Colonic mucosa (tissue), 4 donors: ENCODE measurements at places on chromosomes 7 and 10. TPM values are rescaled to one million over a fixed set of nuclear protein-coding genes. Genes with fewer than 3 reads are reported as not detected.
A peak's percentile ranks its signal among the peaks of the same experiment; 100 is the strongest.

DNA sequence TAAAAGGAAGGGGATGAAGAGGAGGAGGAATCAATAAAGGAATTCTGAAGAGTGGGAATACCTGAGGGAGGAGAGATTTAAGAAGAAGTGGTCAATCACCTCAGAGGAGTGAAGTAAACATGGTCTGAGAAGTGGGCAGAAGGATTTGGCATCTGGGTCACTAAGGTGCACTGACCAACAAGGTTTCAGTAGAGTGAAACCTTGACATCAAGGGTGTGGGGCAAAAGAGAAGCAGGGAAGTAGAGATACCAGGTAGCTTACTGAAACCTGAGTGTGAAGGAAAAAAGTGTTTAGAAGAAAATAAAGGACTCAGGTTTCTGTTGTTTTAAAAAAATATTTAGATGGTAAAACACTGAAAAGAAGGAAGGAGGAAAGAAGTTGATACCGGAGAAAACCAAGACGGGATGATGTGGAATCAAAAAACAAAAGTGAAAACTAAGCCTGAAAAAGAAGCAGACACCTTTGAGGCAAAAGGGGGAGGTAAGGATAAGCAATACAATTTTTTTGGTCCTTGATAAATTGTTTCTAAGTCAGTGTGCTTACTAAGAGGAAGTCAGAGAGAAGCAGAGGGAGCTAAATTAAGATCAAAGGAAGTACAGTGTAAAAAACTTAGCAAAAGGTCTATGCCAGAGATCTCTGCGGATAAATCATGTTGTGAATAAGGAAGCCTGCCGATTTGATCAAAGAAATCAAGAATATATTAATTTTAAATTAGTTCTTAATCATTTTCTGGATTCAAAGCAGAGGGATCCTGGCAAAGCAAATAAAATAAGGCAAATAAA lies 137.2 kb upstream of the GPR22 start:
- DNase-seq = no peak

GRCh38 chr7:80053124-80053523 lies 81.5 kb upstream of the GNAI1 start:
- DNase-seq = no peak

Gene WDR86
- 1.2 TPM for total RNA-seq

Gene CNPY1
- not detected for total RNA-seq

GRCh38 chr10:65235846-65236245 lies 1690.0 kb upstream of the LRRTM3 start:
- no peak for DNase-seq

DNA sequence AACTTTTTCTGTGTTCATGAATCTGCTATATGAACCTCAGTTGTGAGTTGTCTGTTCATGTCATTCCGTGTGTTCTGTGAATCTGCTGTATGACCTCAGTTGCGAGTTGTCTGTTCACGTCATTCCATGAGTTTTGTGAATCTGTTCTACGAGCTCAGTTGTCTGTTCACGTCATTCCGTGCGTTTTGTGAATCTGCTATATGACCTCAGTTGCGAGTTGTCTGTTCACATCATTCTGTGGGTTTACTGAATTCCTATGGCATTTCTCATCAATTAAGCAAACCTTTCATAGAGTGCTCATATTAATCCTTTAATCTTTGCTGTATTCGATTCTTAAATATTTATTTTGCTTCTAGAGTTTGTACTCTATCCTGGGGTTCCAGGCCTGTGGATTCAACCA lies 150.6 kb downstream of the DIP2C start:
- no peak for DNase-seq

Gene COL1A2
- 55.6 TPM for total RNA-seq

GRCh38 chr10:49767752-49768151 lies 5.6 kb upstream of the OGDHL start:
- no peak for DNase-seq

DNA sequence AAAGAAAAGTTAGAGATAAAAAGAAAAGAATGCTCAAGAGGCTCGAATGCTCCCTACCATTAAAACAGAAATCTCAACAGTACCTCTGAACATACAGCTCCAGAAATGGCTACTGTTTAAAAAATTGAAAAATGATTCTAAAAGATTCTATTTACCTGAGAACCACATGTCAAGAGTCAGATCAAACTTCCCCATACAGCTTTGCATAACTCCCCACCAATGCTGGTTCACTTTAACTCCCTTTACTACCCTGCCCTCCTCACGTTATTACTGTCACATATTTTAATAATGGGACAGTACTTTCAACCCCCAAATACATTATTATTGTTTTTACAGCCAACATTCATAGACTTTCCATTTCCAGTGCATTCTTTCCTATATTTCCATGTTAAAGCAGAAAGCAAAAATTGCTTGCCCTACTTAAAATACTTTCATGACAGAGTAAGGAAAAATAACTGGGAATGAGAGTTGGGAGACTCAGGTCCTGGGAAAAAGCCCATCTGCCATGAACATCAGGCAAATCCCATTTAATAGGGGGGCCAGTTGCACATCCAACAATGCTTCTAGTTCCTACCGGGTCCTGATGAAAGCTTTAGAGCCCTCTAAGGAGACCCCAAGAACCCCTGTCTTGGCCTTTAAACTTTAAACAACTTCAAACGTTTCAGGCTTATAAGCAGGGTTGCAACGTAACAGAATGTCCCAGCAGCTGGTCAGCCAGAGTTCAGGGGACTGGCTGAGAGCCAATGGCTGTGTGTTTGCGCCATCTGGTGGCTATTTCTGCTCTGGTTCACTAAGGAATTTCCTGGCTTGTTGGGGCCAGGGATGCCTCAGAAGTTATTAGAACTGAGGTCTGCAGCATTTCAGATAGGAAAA lies 247.4 kb downstream of the ELMO1 start:
- peak; percentile 79 for DNase-seq

Gene GOLGA7B
- 0.22 TPM for total RNA-seq

DNA sequence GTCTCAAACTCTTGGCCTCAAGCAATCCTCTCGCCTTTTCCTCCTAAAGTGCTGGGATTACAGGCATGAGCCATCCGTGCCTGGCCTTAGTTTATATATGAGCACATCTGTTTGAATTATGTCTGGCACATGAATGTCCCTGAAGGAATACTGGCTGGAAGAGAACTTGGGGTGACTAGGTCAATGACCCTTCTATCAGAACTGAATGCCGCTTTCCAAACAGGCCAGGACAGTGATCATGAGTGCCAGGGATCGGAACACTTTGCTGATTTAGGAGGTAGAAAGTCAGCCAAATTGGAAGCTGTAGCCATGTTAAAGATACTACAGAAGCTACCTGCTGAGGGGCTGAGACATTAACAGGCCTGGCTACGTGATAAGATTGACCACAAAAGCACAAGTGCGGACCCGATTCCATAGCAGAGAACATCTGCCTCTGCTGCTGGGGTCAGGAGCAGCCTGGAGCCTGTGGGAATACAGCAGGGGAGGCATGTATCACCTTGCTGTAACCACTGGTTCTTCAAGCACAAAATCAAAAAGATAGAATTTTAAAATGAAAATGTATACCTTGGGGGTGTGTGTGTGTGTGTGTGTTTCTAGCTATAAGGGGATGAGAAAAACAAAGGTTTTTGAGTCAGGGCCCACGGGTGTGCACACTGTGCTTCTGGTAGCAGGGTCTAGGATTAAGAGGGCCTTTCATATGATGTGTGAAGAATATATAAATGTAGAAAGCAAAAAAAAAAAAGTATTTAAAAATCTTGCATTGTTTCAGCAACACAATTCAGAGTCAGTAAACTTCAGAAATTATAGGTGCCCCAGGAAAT lies 293.7 kb downstream of the BBS9 start:
- DNase-seq = no peak
